Islet precursor cell (in vitro differentiated cells): ENCODE measurements at places on chromosomes 16 and 17.
A peak's percentile ranks its signal among the peaks of the same experiment; 100 is the strongest.

- DNase-seq: peak; percentile 68
Observed at GRCh38 chr16:84647828-84648594, at the start of gene KLHL36. KLHL36 (plus strand) TSS chr16:84648511; CDS start chr16:84650868, 2,357 bp downstream.

GRCh38 chr17:35082073-35082657 lies 18.7 kb upstream of the RFFL start:
- DNase-seq: no peak

- peak; percentile 80 for DNase-seq
Observed at GRCh38 chr17:10843811-10844210, 5.9 kb upstream of the PIRT start.

- DNase-seq: no peak
Observed at GRCh38 chr17:81925860-81926450, 1.6 kb downstream of the MAFG start.

DNA sequence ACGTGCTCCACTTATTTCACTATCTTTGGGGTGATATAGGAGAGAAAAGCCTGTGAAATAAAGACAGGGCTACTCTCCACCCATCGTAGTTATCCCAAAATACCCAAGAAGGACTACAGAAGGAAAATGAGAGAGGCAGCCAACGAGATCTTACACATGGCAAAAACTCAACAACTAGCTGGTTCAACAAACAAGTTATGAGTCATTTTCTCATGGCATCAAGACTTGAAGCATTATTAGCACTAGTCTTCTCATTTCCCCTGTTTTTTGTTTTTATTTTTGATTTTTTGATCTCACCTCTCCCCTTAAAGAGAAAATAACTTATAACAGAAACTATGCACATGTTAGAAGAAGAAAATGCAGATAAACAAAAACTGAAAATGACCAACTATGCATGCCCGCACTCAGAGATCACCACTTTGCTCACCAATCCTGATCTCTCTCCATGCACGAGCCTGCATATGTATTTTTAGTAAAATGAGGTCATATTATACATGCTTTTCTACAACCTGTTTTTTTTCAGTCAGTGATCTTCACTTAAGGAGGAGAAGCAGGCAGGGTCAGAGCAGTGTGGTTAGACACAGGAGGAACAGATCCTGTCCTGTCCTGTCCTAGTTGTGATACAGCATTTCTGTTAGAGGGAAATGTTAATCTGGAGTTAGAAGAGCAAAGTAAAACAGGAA lies 22.8 kb downstream of the FAM117A start:
- no peak for DNase-seq

DNA sequence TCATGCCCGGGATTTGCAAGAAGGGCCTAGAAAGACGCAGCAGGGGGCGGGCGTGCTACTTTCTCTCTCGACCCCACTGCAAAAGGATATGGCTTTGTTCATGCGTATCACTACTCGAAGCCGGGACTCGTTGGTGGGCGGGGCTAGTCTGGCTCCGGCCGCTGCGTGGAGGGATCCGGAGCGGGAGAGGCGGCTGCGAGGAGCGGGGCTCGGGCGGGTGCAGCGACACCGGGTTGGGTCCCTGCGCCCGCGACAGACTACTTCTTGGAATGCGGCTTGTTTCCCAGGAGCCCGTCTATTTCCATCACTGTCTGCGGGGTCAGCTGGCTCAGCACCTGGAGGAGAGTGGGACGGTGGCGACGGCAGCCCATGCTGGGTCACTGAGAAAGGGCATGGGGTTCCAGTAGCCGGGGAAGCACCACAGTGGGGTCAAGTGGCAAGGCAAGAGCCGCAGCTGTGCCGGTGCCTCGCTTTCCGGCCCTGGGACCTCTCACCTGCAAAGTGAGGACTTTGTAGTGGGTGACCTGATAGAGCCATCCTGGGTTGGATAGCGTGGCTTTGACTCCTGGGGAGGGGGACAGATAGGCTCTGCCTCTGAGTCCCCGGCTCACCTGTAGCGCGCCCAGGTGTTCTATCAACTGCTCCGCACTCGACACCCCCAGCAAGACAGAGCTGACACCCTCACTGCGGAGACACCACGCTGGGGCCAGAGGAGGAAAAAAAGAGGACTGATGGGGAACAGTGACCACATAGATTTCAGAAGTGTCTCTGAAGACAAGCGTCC lies 6.6 kb downstream of the KCNAB3 start:
- DNase-seq: peak; percentile 91

- DNase-seq: peak; percentile 100
Observed at GRCh38 chr17:57622683-57623433, 122.2 kb downstream of the CCDC182 start.

DNA sequence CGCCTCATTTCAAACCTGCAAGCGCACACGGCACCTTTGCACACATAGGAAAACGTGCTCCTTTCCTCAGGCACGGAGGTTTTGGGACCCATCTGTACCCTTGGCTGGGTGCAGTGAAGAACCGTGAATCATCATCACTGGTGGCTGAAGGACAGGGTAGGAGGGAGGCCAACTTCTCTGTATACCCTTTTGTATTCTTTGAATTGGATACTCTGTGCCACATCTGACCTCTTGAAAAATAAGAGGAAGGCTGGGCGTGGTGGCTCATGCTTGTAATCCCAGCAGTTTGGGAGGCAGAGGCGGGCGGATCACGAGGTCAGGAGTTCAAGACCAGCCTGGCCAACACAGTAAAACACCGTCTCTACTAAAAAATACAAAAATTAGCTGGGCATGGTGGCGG lies 11.7 kb downstream of the GPRC5B start:
- DNase-seq: no peak

DNA sequence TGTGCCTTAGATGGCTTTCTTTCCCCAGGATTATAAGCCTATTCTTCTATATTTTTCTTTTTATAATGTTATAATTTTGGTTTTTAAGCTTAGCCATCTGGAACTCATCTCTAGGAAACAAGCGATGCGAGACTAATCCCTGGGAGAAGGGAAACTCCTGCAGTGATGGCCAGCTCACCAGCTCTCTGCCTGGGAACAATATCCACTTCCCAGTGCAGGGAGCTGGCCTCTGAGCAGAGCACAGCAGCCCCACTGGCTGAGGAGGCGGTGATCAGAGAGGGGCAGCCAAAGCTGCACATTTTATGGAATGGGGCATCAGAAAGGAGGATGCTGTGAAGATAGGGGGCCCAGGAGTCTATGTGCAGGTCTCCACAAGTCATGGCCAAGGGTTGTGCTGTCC lies 183.3 kb downstream of the LGALS9B start:
- no peak for DNase-seq

DNA sequence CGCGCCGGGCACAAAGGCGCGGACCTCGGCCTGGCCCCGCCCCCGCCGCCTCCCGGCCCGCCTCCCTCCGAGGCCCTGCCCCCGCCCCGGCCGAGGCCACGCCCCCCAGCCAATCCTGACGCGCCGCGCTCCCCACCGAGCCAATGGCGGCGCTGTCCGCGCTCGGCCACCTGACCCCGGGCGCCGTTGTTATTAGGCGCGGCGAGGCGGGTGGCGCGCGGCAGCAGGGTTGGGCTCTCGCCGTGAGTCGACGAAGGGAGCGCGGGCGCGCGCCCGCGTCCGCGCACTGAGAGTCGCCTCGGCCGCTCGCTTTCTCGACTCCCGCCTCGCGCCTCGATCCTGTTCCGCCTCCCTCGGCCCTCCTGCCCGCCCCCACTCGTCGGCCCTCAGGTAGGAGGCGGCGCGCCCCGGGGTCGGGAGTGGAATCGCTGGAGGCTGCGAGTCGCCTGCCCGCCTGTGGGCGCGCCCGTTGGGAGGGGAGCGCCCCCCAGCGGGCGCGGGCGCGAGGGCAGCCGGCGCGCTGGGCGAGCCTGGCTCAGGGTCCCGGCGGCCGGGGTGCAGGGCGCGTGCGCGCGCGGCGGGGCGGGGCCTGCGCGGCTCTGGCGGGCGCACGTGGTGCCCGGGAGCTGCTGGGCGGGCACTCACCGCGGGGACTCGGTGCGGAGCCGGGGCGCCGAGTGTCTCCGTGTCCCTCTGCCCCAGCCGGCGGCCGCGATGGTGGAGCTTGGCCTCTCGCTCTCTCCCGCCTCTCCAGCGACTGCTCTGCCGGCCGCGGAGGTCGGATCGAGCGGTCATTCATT lies 405 bp upstream of the CBLN1 start:
- peak; percentile 95 for DNase-seq

DNA sequence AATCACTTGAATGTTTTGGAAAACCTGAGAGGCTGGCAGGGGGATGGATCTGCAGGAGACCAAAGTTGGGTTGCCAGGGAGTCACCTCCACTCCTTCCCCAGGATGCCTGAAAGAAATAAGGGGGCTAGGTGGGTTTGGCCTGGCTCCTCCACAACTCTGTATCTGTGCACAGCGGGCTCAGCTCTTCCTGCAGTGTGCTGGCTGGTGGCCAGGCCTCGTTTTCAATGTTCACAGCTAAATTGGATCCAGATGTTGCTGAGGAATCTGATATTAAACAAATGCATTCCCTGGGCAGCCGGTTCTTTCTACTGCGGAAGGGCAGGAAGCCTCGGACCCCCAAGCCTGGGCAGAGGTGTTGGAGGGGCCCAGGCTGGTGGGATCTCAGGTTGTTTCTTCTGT lies 106.2 kb downstream of the N4BP1 start:
- no peak for DNase-seq

DNA sequence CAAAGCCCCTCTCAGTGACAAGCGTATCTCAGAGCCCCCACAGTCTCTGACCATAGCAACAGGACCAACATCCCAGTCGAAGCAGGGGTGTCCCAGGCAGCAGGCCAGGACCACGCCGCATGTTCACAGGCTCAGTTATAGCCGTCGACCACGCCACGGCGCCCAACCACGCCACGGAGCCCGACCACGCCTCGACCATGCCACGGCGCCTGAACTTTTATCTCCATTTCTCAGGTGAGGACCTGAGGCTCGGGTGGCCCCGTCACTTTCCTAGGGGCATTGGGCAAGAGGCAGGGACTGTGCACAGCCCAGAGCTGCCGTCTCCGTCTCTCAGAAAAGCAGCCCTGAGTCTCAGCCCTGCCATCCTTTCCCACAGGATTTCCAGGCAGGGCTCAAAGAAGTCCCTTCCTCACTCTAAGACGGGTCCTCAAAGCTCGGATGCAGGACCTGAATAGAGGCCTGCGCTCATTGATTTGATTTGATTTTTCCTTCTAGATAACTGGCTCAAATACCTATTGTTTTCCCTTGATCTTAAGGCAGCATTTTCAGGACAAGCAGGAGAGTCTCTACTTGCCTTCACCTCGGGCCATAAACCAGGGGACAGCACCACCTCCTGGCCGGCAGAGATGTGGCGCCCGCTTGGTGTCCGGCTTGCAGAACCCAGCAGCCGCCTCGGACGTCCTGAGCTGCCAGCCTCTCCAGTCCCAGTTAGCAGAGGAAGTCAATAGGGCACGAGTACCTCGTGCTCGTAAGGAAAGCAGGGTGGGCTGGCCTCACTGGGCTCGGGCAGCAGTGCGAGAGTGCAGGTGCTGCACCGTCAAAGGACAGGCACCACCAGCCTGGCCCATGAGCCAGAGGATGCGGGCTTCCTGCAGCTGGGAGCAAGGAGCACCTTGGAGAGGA lies 38.8 kb downstream of the C16orf95 start:
- peak; percentile 93 for DNase-seq

- no peak for DNase-seq
Observed at GRCh38 chr16:90032674-90033331, 13.5 kb upstream of the DBNDD1 start.

DNA sequence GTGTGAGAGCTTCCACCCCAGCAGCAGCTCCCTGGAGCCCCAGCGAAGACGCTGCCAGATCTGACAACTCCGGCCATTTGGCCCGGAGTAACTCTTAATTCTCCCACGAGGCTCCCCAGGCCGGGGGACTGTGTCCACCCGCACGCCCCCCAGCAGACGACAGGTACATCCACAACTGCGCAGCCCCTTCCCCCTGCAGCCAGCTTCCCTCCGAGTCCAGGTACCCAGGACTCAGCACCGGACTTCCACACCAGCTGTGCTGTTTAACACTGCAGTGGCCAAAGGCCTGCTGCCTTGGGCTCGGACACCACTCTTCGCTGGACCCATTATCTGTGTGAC lies 7.2 kb downstream of the SYNGR2 start:
- no peak for DNase-seq

DNA sequence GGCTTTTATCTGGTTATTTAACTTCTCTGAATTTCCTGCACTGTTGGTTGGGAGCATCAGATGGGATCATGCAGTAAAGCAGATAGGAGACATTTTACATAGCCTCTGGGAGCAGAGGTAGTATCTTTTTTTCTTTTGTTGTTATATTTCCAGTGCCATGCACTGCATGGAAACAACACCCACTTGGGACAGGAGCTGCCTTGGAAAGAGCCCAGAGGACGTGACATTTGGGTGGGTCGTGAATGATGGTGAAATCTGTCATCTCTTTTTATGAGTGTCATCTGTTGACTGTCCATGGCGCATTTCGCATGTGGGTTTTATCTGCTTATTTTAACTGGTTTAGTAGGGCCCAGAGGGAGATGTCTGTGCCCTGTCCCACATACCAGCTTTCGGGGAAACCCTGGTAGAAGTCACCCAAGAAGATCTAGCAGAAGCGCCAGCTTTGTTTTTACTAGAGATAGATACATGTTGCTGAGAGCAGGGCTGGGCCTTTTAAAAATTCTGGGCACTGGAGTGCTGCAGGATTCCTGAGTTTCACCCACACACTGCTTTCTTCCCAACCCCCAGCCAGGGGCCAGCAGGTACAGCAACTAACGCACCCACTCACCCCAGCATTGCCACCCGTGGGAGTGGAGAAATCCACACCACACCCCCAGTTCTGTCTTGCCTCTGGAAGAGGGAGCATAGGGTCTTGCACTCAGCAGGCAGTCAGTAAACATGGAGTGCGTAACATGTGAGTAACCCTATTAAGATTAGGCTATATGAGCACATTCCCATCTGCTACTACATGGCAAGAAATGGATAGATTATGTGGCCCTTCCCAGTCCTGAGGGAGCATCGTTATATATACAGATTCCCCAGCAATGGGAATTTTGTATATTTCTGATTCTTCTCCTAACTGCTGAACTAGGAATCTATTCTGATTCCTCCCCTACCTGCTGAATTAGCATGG lies 8.4 kb upstream of the TERF2 start:
- peak; percentile 38 for DNase-seq

DNA sequence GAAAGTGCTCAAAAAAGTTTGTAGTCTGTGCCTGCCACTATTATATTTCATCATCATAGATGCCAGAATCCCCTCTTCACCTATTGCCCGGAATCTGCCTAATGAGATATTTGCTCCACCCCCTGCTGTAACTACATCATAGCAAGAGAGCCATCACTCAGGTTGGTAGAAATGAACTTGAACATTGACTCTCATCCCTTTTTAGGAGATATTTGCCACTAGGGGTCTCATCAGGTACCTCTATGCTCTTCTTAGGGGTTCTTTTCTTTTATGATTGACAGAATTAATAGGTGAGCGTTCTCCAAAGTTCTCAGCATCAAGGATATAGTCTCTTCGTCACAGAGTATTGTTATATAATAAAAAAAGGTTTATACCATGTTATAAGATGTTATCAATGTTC lies 20.0 kb downstream of the ANKS4B start:
- no peak for DNase-seq

DNA sequence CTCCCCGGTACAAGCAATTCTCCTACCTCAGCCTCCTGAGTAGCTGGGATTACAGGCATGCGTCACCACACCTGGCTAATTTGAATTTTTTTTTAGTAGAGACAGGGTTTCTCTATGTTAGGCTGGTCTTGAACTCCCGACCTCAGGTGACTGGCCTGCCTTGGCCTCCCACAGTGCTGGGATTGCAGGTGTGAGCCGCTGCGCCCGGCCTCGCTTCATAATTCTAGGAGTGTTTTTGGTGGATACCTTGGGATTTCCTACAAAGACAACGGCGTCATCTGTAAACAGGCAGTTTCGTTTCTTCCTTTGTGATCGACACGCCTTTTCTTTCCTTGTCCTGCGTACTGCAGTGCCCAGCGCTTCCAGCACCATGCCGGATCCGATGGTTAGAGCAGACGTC lies 60.9 kb upstream of the GNG13 start:
- DNase-seq: no peak

GRCh38 chr16:73002866-73003265 lies 45.1 kb downstream of the ZFHX3 start:
- no peak for DNase-seq

GRCh38 chr16:30554557-30555314 lies 3.4 kb downstream of the ZNF764 start:
- no peak for DNase-seq
